ENCODE measurements at places on chromosomes 7 and 10. TPM values are rescaled to one million over a fixed set of nuclear protein-coding genes. Genes with fewer than 3 reads are reported as not detected.

TCAF2 gene
- 1.0 TPM for polyA plus RNA-seq

HTR5A gene
- not detected for polyA plus RNA-seq

PRTFDC1 gene
- polyA plus RNA-seq: 2.3 TPM

FXYD4 gene
- not detected for polyA plus RNA-seq

LDB3 gene
- polyA plus RNA-seq: 0.30 TPM

DNA sequence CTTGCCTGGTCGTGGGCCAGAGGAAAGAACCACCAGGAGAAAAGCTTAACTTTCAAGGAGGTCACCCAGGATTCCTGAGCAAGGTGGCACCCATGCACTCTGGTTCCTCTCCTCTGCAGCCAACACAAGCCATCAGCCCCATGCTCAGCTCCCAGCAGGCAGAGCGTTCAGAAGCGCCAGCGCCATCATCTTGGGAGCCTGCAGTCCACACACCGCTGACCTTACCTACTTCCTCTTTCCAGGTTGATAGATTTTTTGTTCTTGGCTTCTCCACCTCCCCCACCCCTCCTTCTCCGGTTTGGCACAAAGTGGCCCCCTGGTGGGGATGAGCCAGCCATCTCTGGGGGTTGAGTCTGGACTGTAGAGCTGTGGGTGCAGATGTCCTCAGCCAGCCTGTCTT lies 1.7 kb upstream of the WDR86 start:
- peak; percentile 64 for DNase-seq
